ENCODE measurements at places on chromosomes 12 and 14.
A peak's percentile ranks its signal among the peaks of the same experiment; 100 is the strongest.

GRCh38 chr12:113477171-113477841 lies 5.6 kb upstream of the LHX5 start:
- no peak for DNase-seq

DNA sequence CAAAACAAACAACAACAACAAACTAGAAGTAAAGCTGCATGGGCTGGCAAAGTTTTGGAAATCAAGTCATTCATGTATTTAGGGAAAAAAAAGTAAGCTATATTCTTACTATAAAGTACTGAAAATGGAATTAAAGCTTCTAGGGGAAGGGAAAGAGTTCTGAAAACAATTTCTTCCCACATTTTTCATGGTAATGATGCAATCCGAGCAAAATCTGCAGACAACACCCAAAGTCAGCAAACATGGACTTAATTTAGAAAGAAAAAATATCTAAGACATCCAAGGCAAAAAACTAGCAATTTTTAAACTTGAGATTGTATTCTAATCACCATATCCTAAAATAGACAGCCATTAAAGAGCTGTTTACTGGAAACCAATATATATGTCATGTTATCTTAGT lies 86.3 kb downstream of the LRP6 start:
- no peak for DNase-seq

- no peak for DNase-seq
Observed at GRCh38 chr14:56310643-56311042, 192.4 kb downstream of the PELI2 start.

DNA sequence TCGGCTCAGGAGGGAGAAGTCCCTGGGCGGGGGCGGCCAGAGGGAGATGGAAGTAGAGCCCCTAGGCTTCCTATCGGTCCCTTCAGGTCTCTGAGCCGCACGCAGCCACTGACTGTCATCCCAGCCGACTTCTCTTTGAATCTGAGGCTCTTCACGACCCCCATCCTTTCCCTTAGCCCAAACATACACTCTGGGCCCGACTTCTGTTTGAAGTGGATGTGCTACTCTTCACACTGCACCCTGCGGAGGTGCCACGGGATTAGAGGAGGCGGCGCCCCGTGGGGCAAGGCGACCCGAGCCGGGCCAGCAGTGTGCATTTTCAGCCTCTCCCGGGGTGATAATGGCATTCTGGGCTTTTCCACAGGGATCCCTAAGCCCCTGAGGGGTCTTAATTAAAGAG lies 6.0 kb upstream of the DACT1 start:
- no peak for DNase-seq

DNA sequence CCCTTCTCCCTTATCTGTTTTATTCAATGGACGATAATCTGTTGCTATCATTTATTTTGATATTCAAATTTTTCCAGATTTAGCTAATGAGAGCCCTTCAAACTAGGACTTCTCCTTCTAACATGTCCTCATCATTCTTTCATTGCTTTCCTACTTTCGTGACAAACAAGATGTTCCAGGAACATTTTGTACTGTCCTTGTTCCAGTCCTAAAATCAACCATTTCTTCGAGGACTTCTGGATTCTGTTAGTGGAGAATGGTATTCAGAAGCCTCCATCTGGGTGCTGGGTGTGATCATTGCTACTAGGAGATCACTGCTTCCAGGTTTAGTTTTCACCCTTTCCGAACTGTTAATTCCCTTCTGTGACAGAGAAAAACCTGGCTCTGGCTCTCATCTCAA lies 29.5 kb upstream of the FBXO34 start:
- DNase-seq, result no peak

- DNase-seq, result no peak
Observed at GRCh38 chr14:68089146-68089731, 269.7 kb downstream of the RAD51B start.

GRCh38 chr12:52208424-52209165 lies 16.8 kb upstream of the KRT80 start:
- DNase-seq, result no peak

DNA sequence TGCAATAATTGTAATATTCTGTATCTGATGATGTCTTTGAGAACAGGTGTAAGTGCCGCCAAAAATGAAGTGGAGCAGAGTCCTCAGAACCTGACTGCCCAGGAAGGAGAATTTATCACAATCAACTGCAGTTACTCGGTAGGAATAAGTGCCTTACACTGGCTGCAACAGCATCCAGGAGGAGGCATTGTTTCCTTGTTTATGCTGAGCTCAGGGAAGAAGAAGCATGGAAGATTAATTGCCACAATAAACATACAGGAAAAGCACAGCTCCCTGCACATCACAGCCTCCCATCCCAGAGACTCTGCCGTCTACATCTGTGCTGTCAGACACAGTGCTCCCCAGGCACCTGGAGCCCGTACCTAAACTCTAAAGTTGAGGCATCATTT lies 268.7 kb downstream of the DAD1 start:
- DNase-seq, result no peak

DNA sequence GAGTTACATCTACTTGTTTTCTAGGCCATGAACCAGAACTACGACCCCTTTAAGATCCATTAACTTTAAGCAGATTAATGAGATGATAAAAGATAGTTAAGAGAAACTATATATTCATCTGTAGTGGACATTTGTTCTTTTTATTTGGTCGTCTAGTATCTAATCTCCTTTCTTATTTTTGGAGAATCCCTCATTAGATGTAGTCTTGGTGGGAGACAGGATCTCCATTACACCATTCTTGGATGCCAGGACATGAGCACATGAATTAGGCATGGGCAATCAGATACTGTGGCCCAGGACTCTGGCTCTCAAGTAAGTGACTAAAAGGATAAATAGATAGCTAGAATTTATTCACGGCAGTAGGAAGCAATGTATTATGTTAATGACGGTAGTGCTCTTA lies 245.0 kb downstream of the ATP23 start:
- DNase-seq, result no peak

DNA sequence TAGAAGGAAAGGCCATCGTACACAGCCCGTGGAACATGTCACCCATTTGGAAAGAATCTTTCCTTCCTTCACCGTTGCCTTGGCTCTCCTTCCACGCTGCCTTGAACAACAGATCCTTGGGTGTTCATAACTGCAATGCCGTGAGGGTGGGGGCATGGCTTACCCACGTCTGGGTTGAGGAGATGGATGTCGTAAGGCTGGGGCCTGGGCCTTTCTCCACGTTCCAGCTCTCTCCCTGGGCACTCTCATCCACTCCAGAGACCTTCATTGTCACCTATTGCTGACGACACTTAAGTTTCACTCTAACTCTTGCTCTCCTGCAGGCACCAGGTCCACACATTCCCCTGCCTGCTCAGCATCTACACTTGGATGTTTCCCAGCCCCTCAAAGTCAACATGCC lies 19.4 kb downstream of the ANO2 start:
- DNase-seq, result no peak

- no peak for DNase-seq
Observed at GRCh38 chr14:104462651-104463630, 116.6 kb upstream of the C14orf180 start.

DNA sequence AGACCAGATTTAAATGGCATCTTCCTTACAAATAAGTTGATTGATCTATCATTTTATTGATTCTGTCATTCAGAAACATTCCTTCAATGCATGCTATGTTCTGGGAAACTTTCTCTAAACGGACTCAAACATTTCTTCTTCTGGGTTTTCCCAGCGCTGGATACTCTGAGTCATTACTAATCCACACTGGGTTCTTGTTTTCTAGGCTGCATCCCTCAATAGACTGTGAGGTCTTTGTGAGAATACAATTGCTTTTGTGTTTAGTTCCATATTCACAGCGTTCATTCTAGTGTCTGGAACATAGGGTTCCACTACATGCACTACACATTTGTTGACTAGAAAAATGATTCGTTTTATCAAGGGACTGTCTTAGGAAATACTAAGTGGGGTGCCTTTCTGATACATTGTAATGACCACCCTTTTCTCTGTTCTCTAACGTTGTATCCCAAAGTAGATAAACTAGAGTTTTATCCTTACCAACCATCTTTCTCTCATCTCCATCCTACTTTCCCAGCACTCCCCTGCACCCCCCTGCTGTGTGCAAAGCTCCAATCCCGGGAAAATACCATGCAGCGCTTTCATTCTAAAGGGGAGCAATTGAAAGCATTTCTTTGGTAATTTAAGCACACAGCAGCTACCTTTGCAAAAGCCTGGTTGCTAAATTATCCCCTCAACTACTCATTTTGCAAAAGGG lies 878.7 kb downstream of the DIO2 start:
- no peak for DNase-seq

GRCh38 chr14:21802441-21802840 lies 128.8 kb upstream of the OR4E1 start:
- DNase-seq, result no peak

GRCh38 chr14:72758420-72758819 lies 135.5 kb downstream of the DPF3 start:
- no peak for DNase-seq

GRCh38 chr14:21510735-21511657 lies at the start of gene METTL3:
Gene METTL3 (minus strand): TSS chr14:21511340. CDS start chr14:21511223, 117 bp downstream.
- peak; percentile 78 for DNase-seq

DNA sequence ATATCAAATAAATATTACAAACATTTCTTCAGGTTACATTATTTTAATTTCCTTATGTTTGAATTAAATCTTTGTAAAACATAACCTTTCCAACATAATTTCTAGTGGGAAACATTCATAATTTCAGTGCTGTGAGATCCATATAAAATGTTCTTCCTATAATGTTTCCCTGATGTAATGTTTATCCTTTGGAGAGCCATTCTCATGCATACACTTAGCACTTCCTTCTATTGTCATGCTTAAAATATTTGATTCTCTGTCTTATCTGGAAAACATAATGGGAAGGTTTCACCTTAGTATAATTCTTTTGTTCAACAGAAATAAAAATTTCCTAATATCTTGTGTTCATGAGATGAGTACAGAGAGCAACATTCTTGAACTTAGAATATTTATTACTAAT lies 472.5 kb downstream of the ADAMTS20 start:
- no peak for DNase-seq

DNA sequence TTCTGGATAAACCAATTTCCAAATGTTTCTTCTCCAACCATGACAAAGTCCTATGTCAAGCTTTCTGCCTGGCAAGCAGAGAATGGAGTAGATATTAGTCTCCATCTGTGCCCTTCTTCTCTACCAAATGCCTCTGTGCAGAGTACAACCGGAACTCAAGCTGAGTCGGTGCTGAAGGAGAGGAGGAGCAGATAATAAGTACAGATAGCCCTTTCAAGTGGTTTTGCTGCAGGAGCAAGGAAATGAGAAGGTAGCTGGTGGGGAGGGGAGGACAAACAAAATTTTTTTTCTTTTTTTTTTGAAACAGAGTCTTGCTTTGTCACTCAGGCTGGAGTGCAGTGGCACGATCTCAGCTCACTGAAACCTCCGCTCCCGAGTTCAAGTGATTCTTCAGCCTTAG lies 14.2 kb upstream of the HELB start:
- DNase-seq, result no peak

DNA sequence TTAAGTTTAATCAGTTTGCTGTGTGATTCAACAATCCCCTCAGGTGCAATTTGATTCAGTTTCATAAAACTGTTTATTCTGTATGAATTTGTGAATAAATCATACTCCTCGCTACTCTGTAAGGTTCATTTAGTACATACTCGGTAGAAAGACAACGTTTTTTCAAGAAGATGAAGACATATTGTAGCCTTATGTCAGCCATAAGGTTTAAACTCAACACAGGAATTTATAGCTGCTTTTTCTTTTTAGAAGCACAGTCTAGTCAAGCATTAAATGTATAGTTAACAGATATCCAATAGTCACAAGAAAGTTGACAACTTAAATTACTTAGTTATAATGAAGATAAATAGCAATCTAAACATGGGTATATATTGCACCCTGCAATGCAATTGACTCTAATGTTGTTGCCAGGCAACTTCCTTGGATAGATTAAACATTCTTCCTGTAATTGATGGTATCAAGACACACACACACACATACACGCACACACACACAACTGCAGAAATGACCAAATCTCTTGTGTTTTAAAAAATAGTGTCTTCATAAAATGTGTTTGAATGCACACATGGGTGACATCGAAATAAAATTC lies 151.5 kb upstream of the MGAT4C start:
- DNase-seq, result no peak

DNA sequence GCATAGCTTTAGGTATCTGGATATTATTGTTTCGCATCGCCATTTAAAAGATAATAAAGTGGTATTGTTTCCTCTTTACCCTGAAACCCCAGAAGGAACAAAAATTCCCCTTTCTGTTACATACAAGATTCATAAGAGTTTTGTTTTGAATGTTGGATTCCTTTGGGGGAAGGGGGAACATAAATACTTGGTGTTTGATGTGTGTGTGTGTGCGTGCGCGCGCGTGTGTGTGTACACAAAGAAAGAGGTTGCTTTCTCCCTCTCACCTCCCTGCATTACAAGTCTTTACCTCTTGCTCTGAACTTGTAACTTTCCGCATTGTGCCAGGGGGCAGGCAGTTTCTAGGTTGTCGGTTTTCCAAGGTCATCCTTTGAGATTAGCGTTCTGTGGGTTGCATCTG lies 76.4 kb downstream of the GPATCH2L start:
- DNase-seq, result no peak

DNA sequence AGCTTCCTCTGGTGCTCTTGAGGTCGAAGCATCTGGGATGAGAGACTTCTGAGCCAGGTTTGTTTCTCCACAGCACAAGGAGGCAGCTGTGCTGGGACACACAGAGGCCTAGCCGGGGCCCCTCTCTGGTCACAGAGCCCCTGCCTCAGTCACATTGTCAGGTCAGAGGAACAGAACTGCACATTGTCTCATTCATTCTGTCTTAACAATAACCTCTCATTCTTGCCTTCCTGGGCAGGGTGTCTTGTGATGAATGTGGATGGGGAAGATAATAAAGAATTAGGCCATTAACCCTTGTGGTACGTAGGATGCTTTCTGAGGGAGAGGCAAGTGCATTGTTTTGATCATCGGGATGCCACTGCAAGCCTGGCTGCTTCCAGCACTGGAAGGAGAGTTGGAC lies 29.8 kb downstream of the FNTB start:
- DNase-seq, result no peak

DNA sequence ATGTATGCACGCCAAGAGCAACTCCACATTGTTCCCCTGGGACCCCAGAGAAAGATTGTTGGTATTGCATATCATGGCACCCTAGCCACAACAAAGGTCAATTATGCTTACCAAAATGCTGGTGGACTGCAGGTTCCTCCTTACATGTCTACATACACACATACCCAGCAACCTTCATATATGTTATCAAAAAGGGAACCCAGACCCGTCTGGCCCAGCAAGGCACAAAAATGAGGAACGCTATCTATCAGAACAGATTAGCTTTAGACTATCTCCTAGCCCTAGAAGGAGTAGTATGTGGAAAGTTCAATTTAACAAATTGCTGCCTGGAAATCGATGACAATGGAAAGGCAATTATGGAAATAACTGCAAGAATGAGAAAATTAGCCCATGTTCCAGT lies 61.5 kb downstream of the DHRS2 start:
- no peak for DNase-seq

GRCh38 chr12:51357374-51358047 lies 11.0 kb upstream of the CELA1 start:
- DNase-seq, result no peak

Data from stimulated activated CD4-positive, alpha-beta T cell treated with anti-CD3 and anti-CD28 coated beads, Interleukin-1b, Interleukin-23, amount 100 ng/mL, for 1 hour (primary cell).